Naive B cell (primary cell): ENCODE measurements at places on chromosomes 4 and X. TPM values are rescaled to one million over a fixed set of nuclear protein-coding genes. Genes with fewer than 3 reads are reported as not detected.

The SERTM2 gene
- polyA plus RNA-seq, result not detected

The MANBA gene
- polyA plus RNA-seq, result 53.2 TPM

The CTAG2 gene
- not detected for polyA plus RNA-seq

The TEX11 gene
- polyA plus RNA-seq, result not detected

The VCX gene
- polyA plus RNA-seq, result not detected

The PRDX4 gene
- polyA plus RNA-seq, result 44.8 TPM

The AFP gene
- not detected for polyA plus RNA-seq

The KIAA1210 gene
- not detected for polyA plus RNA-seq

The SPANXN4 gene
- polyA plus RNA-seq, result not detected

The GPR173 gene
- not detected for polyA plus RNA-seq

The MAGEC3 gene
- polyA plus RNA-seq, result not detected

The TBX22 gene
- not detected for polyA plus RNA-seq

The TENM3 gene
- not detected for polyA plus RNA-seq

The NDP gene
- polyA plus RNA-seq, result not detected

The STARD8 gene
- polyA plus RNA-seq, result not detected

The ZBTB49 gene
- 4.7 TPM for polyA plus RNA-seq

The EPGN gene
- not detected for polyA plus RNA-seq

The CT45A10 gene
- not detected for polyA plus RNA-seq

The SLC2A9 gene
- polyA plus RNA-seq, result 1.4 TPM

The GRSF1 gene
- polyA plus RNA-seq, result 58.6 TPM

The SSX3 gene
- not detected for polyA plus RNA-seq

The POU4F2 gene
- not detected for polyA plus RNA-seq

The ADAMTS3 gene
- polyA plus RNA-seq, result not detected

The EGF gene
- polyA plus RNA-seq, result 0.94 TPM

The MAGEE2 gene
- polyA plus RNA-seq, result not detected

The SSX2 gene
- not detected for polyA plus RNA-seq

The MAP9 gene
- polyA plus RNA-seq, result 4.3 TPM

The REPS2 gene
- polyA plus RNA-seq, result 1.2 TPM

The MAB21L2 gene
- polyA plus RNA-seq, result not detected

The FMR1NB gene
- polyA plus RNA-seq, result not detected

The NKX6-1 gene
- polyA plus RNA-seq, result not detected

The UGT2B10 gene
- polyA plus RNA-seq, result not detected

The VEGFC gene
- not detected for polyA plus RNA-seq

The PDE5A gene
- 2.0 TPM for polyA plus RNA-seq

The EIF1AX gene
- 77.7 TPM for polyA plus RNA-seq
